ENCODE measurements at places on chromosomes 7 and 10. TPM values are rescaled to one million over a fixed set of nuclear protein-coding genes. Genes with fewer than 3 reads are reported as not detected.

DNA sequence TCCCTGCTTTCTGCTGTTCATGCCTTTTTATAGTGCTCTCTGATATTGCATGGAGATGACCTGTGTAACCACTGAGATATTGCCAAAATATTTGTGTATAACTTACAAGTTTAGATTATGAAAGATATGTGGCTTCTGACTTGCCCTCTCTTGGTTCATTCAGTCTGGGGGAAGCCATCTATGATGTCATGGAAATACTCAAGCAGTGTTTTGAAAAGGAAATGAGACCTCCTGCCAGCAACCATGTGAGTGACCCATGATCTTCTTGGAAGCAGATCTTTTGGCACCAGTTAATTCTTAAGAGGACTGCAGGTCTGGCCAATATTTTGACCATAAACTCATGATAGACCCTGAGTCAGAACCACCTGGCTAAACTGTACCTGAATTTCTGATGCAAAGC is 183.0 kb downstream of the THSD7A start:
- no peak overlapping the region for H3K4me3 ChIP-seq
- no peaks in the 10 kb centered on the region for H3K27me3 ChIP-seq
- no peak for DNase-seq
- H3K36me3 ChIP-seq, result no peaks in the 10 kb centered on the region
- no peaks in the 10 kb centered on the region for H3K4me1 ChIP-seq

- H3K4me3 ChIP-seq, result no peak overlapping the region
- H3K36me3 ChIP-seq, result no peaks in the 10 kb centered on the region
- no peaks in the 10 kb centered on the region for H3K4me1 ChIP-seq
- H3K27ac ChIP-seq, result no peak overlapping the region
Measured at GRCh38 chr10:90288391-90288933, 569.4 kb downstream of the HTR7 start.

GRCh38 chr10:2262333-2262732 is 525.0 kb upstream of the ADARB2 start:
- H3K4me3 ChIP-seq, result no peak overlapping the region
- no peaks in the 10 kb centered on the region for H3K4me1 ChIP-seq

The ENKUR gene
- not detected for total RNA-seq

The DAGLB gene
- total RNA-seq, result 78.1 TPM
